Glomerular endothelial cell (primary cell): ENCODE measurements at places on chromosomes 6 and 20. TPM values are rescaled to one million over a fixed set of nuclear protein-coding genes. Genes with fewer than 3 reads are reported as not detected.

GRCh38 chr6:26295691-26296555 is 69.1 kb upstream of the BTN3A2 start:
- DNase-seq, result peak; percentile 37

- DNase-seq, result no peak
These were observed 55.5 kb downstream of the PRDM1 start for GRCh38 chr6:106141441-106142237.

DNA sequence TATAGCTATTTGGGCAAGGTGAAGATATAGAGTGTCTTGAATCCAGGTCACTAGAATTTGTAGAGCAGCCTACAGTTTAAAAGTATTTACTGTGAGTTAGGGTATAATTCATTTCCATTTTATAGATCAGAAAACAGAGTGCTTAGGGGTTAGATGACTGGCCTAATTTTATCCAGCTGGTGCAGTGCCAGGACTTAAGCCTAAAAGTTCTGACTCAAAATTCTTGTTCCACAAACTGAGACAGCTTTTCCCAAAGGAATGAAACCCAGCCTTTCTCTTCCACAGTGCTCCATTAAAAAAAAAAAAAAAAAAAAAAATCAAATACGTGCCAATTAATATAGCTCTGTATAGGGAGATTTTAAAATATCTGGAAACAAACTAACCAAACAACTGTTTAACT is 441.0 kb upstream of the MARCKS start:
- DNase-seq, result no peak

DNA sequence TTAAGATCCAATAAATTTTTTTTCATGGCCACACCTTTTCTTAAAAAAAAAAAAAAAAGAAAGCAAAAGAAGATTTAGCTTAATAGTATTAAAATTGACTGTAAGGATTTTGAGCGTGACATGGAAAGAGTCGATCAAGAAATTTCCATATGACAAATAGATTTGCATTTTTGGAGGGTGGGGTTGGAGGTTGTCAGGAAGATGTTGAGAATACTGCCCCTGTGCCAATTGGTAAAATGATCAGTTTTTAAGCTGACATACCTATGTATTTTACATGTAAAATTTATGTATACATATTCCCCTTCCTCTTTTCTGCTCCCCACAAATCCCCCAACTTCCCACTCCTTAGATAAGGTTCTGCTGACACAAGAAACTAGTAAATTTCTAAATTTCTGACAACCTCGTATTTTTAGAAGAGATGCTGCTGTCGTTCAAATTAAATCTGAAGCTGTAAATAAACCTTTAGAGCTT is 520.9 kb downstream of the CD83 start:
- no peak for DNase-seq

REM1 gene
- not detected in 2 replicates for total RNA-seq

MEP1A gene
- not detected in 2 replicates for total RNA-seq

DNA sequence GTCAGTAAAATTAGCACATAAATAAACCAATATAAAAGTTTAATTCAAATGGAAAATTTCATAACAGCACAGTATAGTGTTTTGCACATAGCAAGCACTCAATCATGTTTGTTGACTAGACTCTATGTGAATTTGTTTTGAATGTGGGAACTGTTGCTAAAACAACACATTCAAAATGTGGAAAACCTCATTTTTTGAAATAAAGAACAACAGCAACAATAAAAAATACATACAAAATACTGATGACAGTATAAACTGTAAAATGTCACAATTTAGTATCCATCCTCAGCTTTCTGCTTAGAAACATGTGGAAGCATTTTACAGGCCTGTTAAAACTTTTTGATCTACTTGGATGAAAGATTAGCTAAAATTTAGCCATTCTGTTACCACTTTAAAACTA is 47.4 kb downstream of the HDAC2 start:
- no peak for DNase-seq

DNA sequence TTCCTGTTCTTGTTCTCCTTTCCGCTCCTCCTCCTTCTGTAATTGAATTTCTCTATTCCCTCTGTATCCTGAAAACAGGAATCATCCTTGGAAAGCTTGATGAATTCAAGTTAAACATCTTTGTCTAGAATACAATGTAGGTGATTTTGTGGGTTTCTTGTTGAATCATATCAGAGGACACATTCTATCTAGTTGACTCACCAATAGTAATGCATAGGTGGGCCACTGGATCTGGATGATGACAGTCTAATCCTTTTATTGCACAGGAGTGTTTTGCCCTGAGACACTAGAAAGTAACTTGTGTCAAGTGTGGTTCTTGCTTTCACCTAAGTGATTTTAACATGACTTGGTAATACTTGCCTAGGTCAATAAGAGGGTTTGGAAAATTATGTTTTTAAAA is 164.3 kb downstream of the RFPL4B start:
- no peak for DNase-seq

DNA sequence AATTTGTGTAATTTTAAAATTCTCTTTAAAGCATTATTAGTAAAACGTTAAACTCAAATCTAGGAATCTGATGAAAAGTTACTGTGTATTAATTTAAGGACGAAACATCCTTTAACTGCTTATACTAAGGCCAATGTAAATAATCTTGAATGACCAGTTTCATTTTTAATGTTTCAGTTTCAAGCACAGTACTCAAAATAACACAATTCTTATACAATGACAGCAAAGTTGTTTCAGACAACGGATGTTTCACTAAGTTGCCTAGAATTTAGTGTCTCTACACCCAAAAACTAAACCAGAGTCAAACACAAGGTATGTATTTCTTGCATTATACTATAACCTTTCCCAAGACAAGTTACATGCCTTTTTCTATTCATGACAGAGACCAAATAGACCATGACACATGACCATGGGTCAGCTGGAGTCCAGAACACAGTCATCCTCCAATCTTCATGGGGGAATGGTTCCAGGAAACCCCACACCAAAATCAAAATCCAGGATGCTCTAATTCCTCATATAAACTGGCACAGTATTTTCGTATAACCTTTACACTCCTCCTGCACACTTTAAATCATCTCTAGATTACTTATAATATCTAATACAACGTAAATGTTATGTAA is 7.7 kb downstream of the PHIP start:
- no peak for DNase-seq

- DNase-seq, result no peak
These were observed 612 bp downstream of the TNNC2 start for GRCh38 chr20:45826381-45827019.

CDKAL1 gene
- total RNA-seq, result 8.8 and 11.2 TPM in 2 replicates

DNA sequence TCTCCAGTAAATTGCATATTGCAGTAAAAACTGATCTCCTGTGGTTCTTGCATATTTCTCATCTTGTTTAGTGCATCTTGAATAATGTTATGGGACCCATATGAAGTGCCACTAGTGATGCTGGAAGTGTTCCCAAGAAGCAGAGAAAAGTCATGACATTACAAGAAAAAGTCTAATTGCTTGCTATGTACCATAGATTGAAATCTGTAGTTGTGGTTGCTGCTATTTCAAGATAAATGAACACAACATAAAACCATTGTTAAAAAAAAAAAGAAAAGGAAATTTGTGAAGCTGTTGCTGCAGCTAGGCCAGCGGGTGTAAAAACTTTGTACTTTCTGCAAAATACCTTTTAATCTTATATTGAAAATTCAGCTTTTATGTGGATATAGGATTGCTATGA is 304.5 kb downstream of the PHF3 start:
- no peak for DNase-seq

GRCh38 chr6:52019092-52019491 is 68.3 kb downstream of the PKHD1 start:
- DNase-seq, result no peak

GRCh38 chr6:30113003-30113759 is at the start of gene TRIM31:
Gene TRIM31 (minus strand): TSS chr6:30113090. CDS start chr6:30112805, 285 bp downstream.
- no peak for DNase-seq

SCUBE3 gene
- 0.73 and 2.3 TPM in 2 replicates for total RNA-seq

DNA sequence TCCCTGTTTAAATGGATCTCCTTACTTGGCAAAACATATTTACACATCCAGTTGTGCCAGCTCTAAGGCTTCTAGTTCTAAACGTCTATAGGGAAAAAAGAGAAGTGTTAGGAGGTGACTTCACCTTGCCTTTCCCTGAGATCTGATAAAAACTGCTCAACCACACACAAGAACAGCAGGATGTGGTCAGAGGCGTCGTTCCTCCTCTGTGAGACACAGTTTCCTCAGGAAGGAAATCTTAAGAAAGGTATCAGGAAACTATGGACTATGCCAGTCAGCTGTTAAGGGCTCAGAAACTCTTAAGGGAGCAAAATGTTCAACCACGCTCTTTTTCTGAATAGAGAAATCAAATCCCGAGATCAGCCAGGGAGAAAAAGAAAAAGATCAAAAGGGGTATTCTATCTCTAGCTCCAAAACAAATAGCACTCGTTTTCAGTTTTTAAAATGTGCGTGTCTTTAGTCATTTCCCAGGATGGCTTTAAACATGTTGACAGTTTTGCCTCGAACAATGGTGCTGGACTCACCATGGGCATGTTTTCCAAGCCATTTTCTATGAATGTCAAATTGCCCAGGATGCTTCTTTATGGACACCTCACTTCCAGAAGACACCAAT is 154.5 kb downstream of the HACE1 start:
- peak; percentile 95 for DNase-seq

DNA sequence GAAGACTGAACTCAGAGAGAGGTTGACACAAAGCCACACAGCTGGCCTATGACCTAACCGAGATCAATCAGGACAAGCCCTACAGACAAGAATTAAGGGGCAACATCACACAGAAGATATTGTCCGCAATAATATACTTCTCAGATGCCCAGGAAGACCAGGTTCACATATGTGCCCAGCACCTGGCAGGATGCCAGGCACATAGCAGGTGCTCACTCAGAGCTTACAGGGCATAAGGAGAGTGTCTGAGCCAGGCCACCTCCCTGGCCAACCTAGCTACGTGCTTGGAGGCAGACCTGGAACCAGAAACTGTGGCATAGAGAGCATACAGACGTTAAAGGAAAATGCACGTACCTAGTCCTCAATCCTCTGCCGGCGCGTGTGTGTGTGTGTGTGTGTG is 87.0 kb upstream of the LRFN2 start:
- DNase-seq, result no peak

DNA sequence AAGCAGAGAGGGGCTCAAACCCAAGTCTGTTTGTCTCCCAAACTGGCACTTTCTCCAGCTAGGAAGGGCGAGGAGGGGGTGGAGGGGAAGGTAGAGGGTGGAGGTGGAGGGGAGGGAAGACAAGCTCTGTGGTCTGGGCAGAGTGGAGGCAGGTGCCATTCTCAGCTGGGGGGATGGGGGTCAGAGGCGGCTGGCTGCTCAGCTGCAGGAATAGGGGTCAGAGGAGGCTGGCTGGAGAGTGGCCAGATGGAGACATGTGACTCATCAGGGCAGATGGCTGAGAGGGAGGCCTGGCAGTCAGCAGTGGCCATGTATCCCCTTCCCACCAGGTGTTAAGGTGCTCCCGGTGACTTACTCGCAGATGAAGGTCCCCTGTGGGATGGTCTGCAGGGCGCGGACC is 3.5 kb upstream of the SLC44A4 start:
- no peak for DNase-seq

- DNase-seq, result no peak
These were observed 148.5 kb upstream of the ATXN1 start for GRCh38 chr6:16909658-16910360.

- no peak for DNase-seq
These were observed 18.7 kb upstream of the SFT2D1 start for GRCh38 chr6:166361077-166361429.

ADGRF5 gene
- 495 and 502 TPM in 2 replicates for total RNA-seq

- DNase-seq, result no peak
These were observed 154.5 kb downstream of the CFAP61 start for GRCh38 chr20:20206788-20207187.
